ENCODE measurements at places on chromosomes 1 and 21.

- DNase-seq: no peak
Observed at GRCh38 chr1:232432313-232432712, 197.6 kb downstream of the SIPA1L2 start.

GRCh38 chr1:99590578-99591209 is 55.2 kb upstream of the PALMD start:
- no peak for DNase-seq

DNA sequence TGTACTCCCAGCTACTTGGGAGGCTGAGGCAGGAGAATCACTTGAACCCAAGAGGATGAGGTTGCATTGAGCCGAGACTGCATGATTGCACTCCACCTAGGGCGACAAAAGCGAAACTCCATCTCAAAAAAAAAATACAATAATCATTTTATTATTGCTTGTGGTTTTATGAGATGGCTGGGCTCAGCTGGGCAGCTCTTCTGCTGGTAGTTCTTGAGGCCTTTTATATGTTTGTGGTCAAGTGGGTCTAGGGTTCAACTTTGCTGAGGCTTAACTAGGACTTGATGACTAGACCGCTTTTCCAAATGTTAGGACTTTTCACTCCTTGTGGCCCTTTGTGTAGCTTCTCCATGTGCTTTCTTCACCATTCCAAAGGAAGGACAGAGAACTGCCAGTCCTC is 53.2 kb downstream of the SLC35F3 start:
- no peak for DNase-seq

DNA sequence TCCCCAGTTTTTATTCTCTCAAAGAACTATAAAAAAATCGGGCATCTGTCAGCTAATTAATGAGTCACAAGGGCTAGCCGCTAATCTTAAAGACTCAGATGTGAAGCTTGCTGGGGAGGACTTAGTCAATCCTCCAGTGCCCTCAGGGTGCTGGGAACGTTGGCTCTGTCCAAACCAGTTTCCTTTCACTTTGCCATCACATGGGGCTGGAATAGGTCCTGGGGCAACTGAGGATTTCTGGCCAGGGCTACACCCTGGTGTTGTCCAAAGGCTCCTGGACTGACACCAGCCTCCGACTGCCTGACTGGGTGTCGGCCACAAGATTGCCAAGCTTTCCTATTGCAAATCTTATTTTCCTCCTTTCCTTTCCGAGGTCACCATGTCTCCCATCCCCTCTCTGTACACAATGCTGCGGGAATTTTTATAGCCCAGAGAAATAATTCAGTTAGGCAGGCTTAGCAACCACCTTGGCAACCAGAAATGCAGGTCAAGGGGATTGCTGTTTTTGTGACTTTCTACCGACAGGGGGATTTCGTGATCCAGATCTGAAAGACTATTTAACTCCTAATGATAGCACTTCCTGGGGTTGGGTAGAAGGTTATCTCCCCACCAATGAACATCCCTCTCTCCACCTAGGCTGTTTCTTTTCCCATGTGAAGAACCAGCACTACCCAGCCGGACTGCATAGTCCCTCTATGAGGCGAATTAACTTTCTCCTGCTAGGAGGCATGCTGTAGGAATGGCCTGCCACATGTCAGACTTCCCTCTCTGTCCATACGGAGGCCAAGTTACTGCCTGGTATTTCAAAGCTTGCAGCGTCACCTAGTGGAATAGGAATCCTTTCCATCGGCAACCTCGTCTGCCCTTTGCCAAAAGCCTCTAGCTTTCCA is 29.9 kb upstream of the CTBS start:
- DNase-seq: no peak

GRCh38 chr21:43209575-43210453 is 41.0 kb downstream of the CRYAA start:
- no peak for DNase-seq

DNA sequence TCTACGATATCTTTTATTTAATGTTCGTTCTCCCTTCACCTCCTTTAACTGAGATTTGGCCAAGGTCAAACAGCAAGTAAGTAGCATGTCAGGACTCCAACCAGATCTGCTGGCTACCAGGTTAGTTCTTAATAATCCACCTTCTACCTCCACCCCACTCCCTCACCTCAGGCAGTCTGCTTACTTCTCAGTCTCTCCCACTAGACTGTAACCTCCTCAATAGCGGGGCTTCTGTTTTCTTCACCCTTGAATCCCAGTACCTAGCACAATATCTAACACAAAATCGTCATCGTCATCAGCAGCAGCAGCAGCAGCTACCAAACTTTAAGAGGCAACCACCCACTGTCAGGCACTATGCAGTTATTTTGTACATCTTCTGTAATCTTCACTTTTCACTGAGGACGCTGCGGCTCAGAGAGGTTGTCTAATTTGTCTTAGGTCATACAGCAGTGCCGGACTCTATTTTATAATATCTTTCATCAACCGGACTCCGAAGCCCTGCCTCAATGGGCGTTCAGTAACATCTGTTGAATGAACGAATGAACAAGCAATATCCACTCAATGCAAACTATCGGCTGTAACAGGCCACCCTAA is 859 bp upstream of the MAGI3 start:
- no peak for DNase-seq

- no peak for DNase-seq
Observed at GRCh38 chr1:224459966-224460365, 25.4 kb upstream of the WDR26 start.

All from memory B cell (primary cell).